Stimulated activated CD4-positive, alpha-beta T cell treated with anti-CD3 and anti-CD28 coated beads, Interleukin-12 subunit alpha, Interleukin-12 subunit beta, amount 100 ng/mL, for 24 hours (primary cell): ENCODE measurements at places on chromosomes 7 and 10.

- DNase-seq, result no peak
Measured at GRCh38 chr10:127280446-127280845, 84.1 kb upstream of the INSYN2A start.

DNA sequence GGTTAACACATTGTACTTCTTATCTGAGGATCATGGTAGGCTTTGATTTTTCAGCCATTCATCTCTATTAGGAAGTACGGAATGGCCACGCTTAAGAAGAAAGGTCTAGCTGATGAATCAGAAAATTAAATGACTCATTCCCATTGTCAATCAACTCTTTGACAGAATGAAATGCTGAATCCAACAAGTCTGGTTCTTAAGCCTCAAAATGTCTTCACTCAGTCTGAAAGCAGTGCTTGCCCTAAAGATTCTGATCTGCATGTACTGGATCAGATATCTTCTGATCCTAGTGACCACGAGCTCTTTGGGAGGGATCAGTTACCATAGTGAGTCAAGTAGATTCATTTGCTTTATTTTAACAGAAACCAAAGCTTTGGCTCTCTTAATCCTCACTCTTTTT is 5.7 kb upstream of the CELF2 start:
- no peak for DNase-seq

- no peak for DNase-seq
Measured at GRCh38 chr7:44994877-44995554, 5.0 kb upstream of the CCM2 start.

DNA sequence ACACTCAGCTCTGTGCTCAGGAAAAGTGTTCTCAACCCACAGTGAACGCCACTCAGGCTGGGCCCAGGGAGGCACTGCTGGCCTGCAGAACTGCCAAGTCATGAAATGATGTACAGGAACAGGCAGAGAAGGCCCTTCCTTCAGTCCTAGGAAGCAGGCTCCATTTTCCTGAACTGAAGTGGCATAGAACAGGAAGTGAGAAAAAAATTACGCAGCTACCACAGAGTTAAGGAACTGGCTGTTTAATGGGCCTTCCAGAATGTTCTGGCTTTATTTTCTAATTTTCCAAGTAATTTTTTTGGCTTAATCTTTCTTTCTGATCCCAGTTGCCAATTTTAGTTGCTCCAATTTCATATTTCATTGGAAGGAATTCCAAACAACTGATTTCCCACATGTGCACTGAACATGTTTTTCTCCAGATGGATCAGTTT is 39.3 kb downstream of the LRRC18 start:
- no peak for DNase-seq

GRCh38 chr7:4766666-4767519 is 8.5 kb upstream of the AP5Z1 start:
- no peak for DNase-seq
